EL (cell line): ENCODE measurements at places on chromosomes 2 and 18.

DNA sequence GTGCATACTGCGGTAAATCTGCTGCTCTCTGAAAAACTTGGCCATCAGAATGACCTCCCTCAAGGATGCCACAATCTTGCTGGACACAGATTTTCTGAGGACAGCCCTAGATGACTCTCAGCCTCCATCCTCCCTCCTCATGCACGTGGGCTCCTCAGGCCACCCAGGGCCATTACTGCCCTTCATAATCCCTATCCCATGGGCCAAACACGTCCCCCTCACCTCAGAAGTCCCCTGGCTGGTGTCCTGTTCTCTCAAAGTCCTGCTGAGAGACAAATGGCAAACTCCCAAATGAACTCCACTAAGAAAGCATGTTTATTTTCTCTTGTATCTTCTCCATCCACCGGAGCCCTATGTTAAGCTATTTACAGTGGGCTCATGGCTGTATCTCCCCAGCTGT is 125.7 kb downstream of the MRO start:
- no peak for DNase-seq

- DNase-seq, result peak; percentile 42
These were observed 42.9 kb downstream of the CABYR start for GRCh38 chr18:24181806-24182205.

- no peak for DNase-seq
These were observed 259.3 kb downstream of the SOX11 start for GRCh38 chr2:5951471-5951870.

- DNase-seq, result no peak
These were observed 9.4 kb downstream of the CRACDL start for GRCh38 chr2:98926601-98927000.

- DNase-seq, result no peak
These were observed 254.0 kb downstream of the MEIS1 start for GRCh38 chr2:66688951-66689350.

DNA sequence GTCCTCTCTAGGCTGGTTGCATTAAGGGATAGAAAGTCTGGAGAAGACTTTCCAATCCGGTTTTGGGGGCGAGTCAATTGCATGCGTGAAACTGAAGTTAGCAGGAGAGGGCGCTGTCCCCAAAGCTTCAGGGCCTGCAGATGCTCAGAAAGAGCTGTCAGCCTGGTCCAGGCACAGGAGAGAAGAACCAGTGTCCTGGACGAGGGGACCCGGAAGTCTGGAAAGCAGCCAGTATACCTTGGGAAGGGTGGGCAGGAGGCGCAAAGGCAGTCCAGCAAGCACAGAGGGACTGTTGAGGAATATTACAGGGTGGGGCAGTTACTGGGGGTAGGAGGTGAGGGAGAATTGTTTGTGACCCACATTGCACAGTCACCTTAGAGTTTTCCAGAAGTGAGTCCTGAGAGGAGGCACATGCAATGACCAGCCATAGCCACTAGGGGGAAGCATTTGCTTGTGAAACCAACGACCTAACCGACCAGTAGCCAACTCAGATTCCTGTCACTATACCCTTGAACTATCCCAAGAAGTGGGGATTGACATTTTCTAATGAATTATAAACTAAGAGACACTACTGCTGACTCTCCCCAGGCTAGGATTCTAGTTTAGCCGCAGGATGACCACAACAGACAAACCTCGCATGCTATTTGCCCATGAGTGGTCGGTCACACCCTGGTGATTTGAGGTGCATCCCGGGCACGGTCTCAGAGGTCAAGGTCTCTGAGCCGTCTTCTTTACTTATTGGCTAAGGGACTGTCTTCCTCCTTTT is 172.8 kb downstream of the RDH14 start:
- DNase-seq, result peak; percentile 73

DNA sequence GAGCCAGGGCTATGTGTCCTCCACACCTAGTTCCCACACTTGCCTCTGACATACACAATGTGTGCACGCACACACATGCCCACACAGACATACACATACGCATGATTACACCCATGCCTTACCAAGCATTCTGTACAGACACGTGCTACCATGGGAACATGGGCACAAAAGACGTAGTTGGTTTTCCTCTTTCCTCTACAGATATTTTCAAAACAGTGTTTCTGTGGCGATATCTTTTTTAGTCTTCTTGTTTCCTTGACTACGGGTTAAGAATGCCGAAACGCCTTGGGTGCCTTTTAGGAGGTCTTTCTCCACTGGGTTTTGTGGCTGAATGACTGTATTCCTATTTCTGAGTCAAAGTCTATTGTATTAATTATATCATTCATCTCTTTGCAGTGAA is 75.5 kb upstream of the SPTBN1 start:
- no peak for DNase-seq
